NCI-H524 (cell line): ENCODE measurements at places on chromosomes 3 and 15.

- DNase-seq = no peak
Measured at GRCh38 chr3:134823679-134824078, 28.6 kb downstream of the EPHB1 start.

DNA sequence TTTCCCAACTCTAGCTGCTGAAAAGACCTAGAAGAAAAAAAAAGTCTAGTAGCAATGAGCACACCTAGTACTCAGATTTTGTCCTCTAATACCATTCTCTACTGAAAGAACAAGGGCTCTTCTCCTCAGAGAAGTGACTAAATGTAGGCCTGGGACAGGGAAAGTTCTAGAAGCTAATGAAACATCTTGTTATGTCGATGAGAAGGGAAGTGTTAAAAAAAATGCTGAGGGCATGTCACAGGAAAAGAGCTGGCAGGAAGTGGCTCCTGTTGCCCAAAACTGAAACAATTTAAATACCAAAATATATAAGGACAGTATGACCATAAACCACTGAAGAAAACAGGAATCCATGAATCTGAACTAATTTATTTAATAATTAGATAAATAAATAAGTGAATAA lies 581.4 kb upstream of the TBL1XR1 start:
- no peak for DNase-seq

GRCh38 chr3:143613226-143613625 lies 235.0 kb downstream of the SLC9A9 start:
- no peak for DNase-seq

DNA sequence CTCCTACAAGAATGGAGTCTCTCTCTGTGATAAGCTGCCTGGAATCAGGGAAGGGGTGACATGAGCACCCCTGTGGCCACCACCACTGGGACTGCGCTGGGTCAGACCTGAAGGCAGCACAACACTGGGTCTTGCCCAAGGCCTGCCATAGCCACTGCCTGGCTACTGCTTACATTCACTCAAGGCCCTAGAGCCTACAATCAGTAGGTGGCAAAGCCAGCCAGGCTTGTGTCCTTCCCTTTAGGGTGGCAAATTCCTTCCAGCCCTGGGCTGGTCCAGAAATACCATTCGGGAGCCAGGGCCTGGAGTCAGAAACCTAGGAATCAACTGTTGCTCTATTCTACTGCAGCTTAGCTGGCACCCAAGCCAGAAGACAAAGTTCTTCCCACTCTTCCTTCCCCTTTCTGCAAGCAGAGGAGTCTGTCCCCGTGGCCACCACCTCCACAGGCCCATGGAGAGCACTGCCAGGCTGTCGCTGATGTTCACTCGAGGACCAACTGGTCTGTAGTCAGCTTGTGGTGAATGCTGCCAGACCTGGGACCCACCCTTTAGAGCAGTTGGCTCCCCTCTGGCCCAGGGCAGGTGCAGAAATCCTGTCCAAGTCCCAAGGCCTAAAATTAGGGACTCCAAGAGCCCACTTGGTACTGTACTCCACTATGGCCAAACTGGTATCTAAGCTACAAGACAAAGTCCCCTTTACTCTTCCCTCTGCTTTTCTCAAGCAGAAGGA lies 307.4 kb downstream of the THSD4 start:
- DNase-seq = no peak

- DNase-seq = no peak
Measured at GRCh38 chr15:43795997-43796396, 3.9 kb downstream of the SERF2 start.

DNA sequence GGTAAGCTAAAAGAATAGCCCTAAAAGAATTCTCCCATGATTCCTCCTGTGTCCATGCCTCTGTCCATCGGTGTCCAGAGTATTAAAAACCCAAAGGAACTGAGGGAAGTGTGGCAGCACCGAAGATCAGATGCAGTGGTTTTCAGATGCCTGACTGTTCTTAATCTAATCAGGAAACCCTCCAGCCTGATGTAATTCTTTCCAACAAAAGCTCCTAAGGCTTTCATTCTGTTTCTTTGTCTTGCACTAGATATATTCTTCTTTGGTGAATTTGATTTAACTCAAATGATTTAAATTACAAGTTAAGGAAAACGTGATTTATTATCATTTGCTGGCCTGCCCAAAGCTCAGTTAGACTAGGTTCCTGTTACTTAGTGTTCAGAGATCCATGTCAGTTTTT lies 71.2 kb downstream of the ARHGAP31 start:
- no peak for DNase-seq

DNA sequence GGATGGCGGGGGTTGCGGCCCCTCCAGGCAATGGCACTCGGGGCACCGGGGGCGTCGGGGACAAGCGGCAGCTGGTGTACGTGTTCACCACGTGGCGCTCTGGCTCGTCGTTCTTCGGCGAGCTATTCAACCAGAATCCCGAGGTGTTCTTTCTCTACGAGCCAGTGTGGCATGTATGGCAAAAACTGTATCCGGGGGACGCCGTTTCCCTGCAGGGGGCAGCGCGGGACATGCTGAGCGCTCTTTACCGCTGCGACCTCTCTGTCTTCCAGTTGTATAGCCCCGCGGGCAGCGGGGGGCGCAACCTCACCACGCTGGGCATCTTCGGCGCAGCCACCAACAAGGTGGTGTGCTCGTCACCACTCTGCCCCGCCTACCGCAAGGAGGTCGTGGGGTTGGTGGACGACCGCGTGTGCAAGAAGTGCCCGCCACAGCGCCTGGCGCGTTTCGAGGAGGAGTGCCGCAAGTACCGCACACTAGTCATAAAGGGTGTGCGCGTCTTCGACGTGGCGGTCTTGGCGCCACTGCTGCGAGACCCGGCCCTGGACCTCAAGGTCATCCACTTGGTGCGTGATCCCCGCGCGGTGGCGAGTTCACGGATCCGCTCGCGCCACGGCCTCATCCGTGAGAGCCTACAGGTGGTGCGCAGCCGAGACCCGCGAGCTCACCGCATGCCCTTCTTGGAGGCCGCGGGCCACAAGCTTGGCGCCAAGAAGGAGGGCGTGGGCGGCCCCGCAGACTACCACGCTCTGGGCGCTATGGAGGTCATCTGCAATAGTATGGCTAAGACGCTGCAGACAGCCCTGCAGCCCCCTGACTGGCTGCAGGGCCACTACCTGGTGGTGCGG lies 1.9 kb downstream of the CHST2 start:
- DNase-seq = peak; percentile 47

GRCh38 chr3:22714749-22715148 lies 488.4 kb upstream of the UBE2E2 start:
- no peak for DNase-seq

DNA sequence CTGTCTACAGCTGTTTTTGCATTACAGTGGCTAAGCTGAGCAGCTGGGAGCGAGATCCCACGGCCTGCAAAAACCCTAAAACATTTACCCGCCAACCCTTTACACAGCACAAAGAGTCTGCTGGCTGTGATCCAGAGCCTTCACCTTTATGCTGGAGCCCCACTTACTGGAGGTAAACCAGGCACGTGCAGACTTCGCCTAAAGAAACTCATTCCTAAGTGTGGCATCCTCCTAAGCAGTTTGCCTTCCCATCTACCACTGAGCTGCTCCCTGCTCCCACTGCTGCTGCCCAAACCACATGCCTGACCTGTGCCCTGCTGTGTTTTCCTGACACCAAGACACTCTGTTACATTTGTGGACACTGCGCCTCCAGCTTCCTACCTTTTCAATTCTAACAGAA lies 53.0 kb downstream of the CHSY1 start:
- DNase-seq = no peak

- DNase-seq = no peak
Measured at GRCh38 chr3:169430707-169431404, 232.7 kb downstream of the MECOM start.

- DNase-seq = peak; percentile 55
Measured at GRCh38 chr3:24145981-24146822, 201.1 kb downstream of the NR1D2 start.
